Mesenteric fat pad (tissue), 1 donor: ENCODE measurements at places on chromosomes 12 and 14. TPM values are rescaled to one million over a fixed set of nuclear protein-coding genes. Genes with fewer than 3 reads are reported as not detected.
A peak's percentile ranks its signal among the peaks of the same experiment; 100 is the strongest.

- DNase-seq, result peak; percentile 72
These were observed 373.0 kb downstream of the ALG10 start for GRCh38 chr12:34395056-34396005.

GRCh38 chr14:53542732-53543131 lies 389.6 kb upstream of the DDHD1 start:
- DNase-seq, result no peak

- peak; percentile 33 for DNase-seq
These were observed 92.8 kb downstream of the DNAH10 start for GRCh38 chr12:123854918-123855317.

DNA sequence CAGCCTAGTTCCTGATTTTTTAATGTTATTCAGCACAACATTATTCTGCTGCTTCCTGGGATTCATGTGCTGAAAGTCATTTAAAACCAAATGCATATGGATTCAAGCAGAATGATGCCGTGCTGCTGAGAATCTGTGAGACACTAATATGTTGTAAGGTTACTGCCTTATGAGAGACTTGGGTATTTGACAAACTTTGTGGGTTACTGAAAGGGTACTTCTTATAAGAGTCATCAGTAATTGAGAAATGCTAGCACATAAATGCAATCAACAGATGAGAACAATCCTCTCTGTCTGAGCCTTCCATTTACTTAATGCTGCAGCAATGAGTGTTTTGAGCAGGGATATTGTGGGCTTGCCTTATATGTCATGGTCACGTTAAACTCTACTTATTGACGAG lies 175.7 kb downstream of the NPAS3 start:
- no peak for DNase-seq

DNA sequence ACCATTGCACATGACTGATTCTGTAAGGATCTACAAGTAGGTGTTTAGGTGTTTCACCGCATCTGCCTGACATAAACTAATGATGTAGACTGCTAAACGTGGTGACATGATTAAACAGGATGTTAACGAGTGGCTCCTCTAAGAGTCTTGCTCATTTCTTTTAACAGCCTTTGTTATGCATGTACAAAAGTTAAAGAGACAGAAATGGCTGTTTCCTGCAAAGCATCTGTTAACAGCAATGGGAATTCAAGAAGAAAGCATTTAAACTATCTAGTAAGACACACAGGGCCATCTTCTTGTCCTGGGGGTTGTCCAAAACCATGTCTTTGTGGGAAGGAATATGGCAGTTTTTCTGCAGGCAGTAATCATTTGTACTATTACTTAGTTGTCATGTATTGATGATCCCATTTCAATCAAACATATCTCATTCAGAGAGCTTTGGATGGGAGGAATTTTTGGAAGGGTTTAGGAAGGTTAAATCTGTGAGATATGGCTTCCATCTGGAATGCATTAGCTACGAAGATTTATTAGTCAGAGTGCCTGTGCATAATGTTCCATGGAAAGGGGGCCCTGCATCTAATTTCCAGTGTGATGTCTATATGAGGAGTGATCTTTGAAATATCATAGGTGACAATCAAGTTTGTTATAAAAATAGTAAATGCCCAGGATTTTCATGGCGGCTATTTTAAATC lies 495.1 kb downstream of the EGLN3 start:
- no peak for DNase-seq

- DNase-seq, result no peak
These were observed 133.2 kb downstream of the ALX1 start for GRCh38 chr12:85413266-85413665.

GRCh38 chr12:18992336-18992735 lies 137.2 kb upstream of the PLEKHA5 start:
- DNase-seq, result no peak

GRCh38 chr12:2302711-2303580 lies 250.2 kb downstream of the CACNA1C start:
- peak; percentile 82 for DNase-seq

GRCh38 chr14:63952053-63952932 lies 99.5 kb downstream of the SYNE2 start:
- DNase-seq, result no peak

- DNase-seq, result no peak
These were observed 87.0 kb downstream of the ACTN1 start for GRCh38 chr14:68891851-68892660.

GRCh38 chr12:41224066-41224465 lies 35.9 kb downstream of the PDZRN4 start:
- no peak for DNase-seq

KIF5A gene
- not detected for total RNA-seq

OR4Q3 gene
- not detected for total RNA-seq

WSCD2 gene
- 0.42 TPM for total RNA-seq

ADAMTS20 gene
- total RNA-seq, result not detected
